ENCODE measurements at places on chromosomes 7 and 10.

- no peaks in the 10 kb centered on the region for H3K4me1 ChIP-seq
- no peak overlapping the region for H3K27ac ChIP-seq
- DNase-seq: peak; percentile 92
- no peaks in the 10 kb centered on the region for H3K27me3 ChIP-seq
- H3K4me3 ChIP-seq: no peak overlapping the region
- H3K36me3 ChIP-seq: no peaks in the 10 kb centered on the region
These were observed 167.8 kb upstream of the EEPD1 start for GRCh38 chr7:35985126-35985754.

- no peak for DNase-seq
- H3K36me3 ChIP-seq: no peaks in the 10 kb centered on the region
- no peaks in the 10 kb centered on the region for H3K27me3 ChIP-seq
- no peak overlapping the region for H3K27ac ChIP-seq
- H3K4me3 ChIP-seq: no peak overlapping the region
These were observed 13.0 kb upstream of the CHST15 start for GRCh38 chr10:124106241-124106879.

DNA sequence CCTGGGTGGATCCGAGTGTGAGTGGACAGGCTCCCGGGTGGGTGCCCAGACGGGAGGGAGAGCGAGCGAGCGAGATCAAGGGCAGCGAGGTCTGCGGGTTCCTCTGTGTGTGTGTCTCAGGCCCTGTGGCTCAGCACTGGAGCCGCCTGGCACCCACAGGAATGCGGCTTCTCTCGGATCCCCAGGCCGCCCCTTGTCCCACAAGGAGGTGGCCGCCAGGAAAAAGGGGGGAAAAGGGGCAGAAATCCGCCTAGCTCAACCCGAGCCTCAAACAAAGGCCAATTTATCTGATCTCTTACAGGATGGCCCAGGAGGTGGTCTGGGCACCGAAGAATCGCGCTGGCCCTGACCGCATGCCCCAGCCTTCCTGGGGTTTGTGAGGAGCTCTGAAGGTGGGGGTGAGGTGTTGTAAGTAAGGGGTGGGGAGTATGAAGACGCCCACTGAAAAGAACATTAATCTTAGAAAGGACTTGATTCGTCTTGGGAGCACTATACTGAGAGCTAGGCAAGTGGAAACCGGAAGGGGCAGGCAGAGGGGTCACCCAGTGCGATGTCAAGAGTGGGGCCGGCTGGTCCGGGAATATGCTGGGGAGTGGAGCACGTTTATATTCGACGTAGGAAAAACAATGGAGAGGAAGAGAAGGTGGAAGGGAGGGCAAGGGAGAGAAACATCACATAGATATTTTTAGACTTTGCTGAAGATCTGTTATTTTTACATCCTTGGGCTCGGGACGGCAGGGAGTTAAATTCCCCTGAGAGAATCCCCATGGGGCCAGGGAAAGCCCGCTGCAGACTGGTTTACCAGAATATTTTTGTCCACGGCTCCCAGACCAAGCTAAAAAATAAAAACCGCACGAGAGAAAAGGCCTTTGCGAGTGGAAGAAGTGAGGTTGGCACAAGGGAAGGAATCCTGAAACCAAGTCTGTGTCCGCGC lies 7.2 kb downstream of the DLX5 start:
- no peak overlapping the region for H3K27ac ChIP-seq
- peaks cover 100% of the 10 kb centered on the region for H3K27me3 ChIP-seq
- peak overlapping the region; percentile 71 for H3K4me3 ChIP-seq
- H3K4me1 ChIP-seq: peaks cover 3% of the 10 kb centered on the region
- no peaks in the 10 kb centered on the region for H3K36me3 ChIP-seq

GRCh38 chr7:112481121-112481736 lies 438 bp downstream of the LSMEM1 start:
- no peaks in the 10 kb centered on the region for H3K27me3 ChIP-seq
- no peak overlapping the region for H3K27ac ChIP-seq

GRCh38 chr10:23316406-23316805 lies 28.2 kb downstream of the C10orf67 start:
- no peak overlapping the region for H3K4me3 ChIP-seq
- no peak overlapping the region for H3K27ac ChIP-seq
- H3K4me1 ChIP-seq: no peaks in the 10 kb centered on the region

DNA sequence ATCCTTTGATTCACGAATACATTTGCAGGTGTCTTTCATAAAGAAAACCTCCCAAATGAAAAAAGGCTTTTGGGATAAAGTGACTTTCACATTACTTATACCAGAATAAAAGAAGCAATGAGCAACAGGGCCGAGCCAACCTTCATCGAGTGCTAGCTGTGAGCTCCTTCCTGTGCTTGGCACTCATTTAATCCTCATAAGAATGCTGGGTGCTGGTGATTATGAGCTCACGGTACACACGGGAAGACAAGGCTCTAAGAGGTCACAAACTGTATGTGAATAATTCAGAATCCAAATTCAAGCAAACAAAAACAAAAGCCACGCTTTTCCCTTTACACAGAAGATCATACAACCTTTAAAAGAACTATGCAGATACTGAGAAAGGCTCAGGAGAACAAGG lies 156.2 kb downstream of the COBL start:
- H3K36me3 ChIP-seq: no peaks in the 10 kb centered on the region
- H3K27me3 ChIP-seq: no peaks in the 10 kb centered on the region
- DNase-seq: no peak
- H3K27ac ChIP-seq: no peak overlapping the region

DNA sequence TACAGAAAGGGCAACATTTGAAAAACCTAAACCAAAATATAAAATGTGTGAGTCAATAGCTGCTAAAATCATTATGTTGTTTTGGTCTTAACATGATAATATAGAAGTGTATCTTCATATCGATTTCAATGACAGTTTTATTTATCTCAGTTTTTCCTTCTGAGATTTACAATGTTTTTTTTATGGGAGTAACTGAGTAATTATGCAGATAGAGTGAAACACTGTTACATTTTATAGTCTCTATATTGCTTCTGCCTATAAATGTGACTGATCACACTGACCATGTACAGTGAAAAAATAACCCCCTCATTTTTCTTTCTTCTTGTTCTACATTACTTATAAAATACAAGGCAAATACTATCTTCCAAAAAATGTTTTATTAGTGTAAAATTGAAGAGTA lies 81.6 kb downstream of the ETV1 start:
- H3K27me3 ChIP-seq: no peaks in the 10 kb centered on the region
- H3K27ac ChIP-seq: no peak overlapping the region

DNA sequence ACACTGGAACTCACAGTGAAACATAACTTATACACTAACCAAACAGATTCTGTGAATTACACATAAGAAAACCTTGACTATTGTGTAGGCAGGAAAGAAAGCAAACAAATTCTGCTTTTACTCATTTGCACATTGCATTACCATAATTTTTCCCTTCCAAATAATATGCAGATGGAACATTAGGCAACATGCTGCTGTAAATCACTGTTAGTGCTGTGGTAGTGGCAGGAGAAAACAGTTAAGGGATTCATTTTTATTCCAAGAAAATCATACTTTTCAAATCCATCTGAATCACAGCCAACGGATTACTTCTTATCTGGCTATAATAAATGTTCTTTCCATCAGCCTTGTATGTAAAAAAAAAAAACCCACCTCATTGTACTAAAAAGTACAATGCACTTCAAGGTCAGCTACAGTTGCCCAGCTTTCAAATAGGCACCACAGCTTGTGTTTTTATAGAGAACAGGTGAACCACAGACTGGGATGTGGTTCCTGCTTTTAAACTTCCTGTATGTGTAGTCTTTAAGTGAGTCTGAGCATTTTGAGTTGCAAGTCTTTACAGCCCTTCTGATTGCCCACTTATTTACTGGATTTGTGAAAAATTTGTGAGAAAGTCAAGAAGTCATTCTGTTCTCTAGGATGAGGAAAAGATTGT lies 590.0 kb upstream of the SEMA3D start:
- H3K36me3 ChIP-seq: no peaks in the 10 kb centered on the region
- no peak overlapping the region for H3K4me3 ChIP-seq
- no peaks in the 10 kb centered on the region for H3K27me3 ChIP-seq
- H3K4me1 ChIP-seq: no peaks in the 10 kb centered on the region
- DNase-seq: no peak
- H3K27ac ChIP-seq: no peak overlapping the region

- no peaks in the 10 kb centered on the region for H3K27me3 ChIP-seq
- DNase-seq: peak; percentile 87
- no peak overlapping the region for H3K4me3 ChIP-seq
- peaks cover 18% of the 10 kb centered on the region for H3K36me3 ChIP-seq
These were observed 72.3 kb downstream of the AMZ1 start for GRCh38 chr7:2760098-2760889.

DNA sequence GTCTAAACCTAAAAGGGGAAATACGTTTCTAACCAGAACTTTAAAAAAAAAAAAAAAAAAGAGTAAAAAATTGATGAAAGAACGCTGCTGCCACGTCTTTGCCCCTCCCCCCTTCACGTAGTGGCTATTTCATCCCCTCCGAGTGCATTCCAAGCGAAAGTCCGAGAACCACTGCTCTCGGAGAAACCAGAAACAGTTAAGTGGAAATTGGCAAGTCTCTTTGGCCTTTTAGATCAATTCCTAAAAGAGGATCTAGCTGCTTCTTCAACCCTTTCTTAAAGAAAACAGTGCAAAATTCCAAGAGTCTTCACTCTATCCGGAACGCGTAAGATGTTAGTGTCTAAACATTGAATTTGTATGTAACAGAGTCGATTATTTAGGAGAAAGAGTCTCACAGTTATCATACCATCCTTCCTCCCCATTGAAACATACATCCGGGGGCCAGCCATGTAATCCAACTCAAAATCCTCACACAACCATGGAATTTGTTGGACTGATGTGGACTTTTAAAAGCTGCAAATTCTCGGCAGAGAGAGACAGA lies 1.1 kb downstream of the P4HA1 start:
- H3K27me3 ChIP-seq: no peaks in the 10 kb centered on the region
- peak; percentile 66 for DNase-seq
- no peaks in the 10 kb centered on the region for H3K36me3 ChIP-seq
- no peaks in the 10 kb centered on the region for H3K4me1 ChIP-seq
- peak overlapping the region; percentile 63 for H3K27ac ChIP-seq

- no peak overlapping the region for H3K4me3 ChIP-seq
- no peaks in the 10 kb centered on the region for H3K36me3 ChIP-seq
- H3K4me1 ChIP-seq: no peaks in the 10 kb centered on the region
- no peaks in the 10 kb centered on the region for H3K27me3 ChIP-seq
These were observed 49.0 kb upstream of the NRBF2 start for GRCh38 chr10:63083904-63084689.

All from endodermal cell (in vitro differentiated cells).